ENCODE measurements at places on chromosomes 2 and 18.

GRCh38 chr2:42795841-42796301, 3.5 kb upstream of the HAAO start:
- DNase-seq, result no peak

- DNase-seq, result no peak
Measured at GRCh38 chr2:148917431-148917830, 42.4 kb downstream of the KIF5C start.

DNA sequence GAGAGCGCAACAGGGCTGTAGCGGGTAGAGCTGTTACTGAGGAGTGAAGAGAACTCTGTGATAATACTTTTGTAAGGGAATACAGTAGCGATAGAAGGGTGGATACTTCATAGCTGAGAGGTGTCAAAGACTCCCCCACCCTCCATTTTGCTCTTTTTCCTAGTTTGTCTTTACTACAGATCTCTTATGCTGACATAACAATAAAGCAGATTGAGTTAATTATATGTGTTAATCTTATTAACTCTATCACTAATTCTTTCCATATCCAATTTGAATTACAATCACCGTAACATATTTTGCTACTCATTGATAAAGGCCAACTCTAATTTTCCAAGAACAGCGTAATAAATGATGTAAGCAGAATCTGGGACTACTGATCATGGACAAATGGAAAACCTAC, 57.1 kb downstream of the UGP2 start:
- DNase-seq, result no peak

GRCh38 chr2:3608373-3609278, 13.7 kb downstream of the COLEC11 start:
- no peak for DNase-seq

Measured in activated T-cell treated with anti-CD3 and anti-CD28 coated beads, Interleukin-2, amount 50 U/mL, for 1 hour (primary cell).